ENCODE measurements at places on chromosomes 2 and 18.

DNA sequence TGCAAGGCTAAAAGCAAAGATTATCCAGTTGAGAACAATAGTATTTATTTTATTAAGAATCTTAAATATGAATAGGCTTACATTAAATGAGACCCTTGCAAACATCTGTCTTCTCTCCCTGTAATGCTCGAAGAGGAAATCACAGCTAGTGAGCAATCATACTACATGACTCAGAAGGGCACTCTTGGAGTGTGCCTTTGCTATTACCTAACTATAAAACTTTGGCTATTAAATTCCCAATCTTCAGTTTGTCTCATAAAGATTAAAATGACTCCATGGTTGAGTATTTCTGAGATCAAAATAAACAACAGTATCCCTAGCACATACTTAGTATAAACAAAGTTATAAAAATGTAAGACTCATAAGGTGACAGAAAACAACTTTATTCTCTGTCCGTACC, 296.9 kb downstream of the KCNJ3 start:
- no peak for DNase-seq

DNA sequence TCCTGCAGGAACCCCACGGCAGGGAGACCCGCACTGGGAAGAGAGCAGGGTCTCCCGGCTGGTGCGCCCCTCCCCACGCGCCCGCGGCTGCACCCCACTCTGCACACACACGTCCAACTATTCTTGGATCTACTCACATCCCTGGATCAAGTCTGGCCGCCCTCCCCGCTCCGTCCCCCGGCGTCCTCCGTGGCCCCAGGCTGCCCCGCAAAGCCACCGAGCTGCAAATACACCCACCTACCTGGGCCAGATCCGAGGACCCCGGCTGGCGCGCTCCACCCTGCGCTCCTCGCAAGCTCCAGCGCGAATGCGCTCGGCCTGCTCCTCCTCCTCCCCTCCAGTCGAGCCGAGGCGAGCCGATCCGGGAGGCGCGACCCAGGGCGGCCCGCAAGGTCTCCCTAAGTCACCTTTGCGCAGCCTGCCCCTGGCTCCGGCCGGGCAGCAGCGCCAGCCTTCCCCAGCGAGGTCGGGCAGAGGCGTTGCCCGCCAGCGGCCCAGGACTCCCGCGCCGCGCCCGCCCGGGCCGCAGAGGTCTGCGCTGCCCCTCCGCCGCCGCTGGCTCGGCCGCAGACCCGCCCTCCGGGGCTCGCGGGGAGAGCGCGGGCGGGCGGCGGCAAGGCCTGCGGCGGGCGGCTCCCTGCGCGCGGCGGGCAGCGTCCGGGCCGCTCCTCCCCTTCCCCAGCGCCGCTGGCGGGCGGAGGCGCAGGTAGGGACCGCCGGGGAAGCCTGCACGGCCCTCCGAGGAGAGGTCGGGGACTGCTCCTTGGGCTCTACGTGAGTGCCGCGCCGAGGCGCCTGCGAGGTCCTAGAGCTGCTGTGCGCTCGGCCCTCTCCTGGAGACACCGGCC, 126.0 kb downstream of the OSBPL1A start:
- DNase-seq, result no peak

DNA sequence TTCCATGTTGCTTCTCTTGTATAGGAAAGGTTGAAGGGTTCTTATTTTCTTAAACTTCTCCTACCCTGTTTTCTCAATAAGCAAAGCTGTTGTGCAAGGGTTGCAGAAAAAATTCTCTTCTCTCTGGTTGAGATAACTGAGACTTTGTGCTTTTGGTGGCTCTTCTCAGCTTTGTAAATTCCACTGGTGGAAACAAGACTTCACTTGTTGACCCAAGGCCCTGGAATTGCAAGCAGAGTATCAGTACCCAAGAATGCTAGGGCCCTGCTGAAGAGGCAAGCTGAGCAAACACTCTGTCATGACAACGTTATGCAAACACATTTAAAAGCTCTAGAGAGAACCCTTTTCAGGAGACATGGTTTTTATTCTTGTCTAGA, 294.7 kb upstream of the EPAS1 start:
- no peak for DNase-seq

- no peak for DNase-seq
These were observed 487.6 kb downstream of the PIK3C3 start for GRCh38 chr18:42442656-42443055.

DNA sequence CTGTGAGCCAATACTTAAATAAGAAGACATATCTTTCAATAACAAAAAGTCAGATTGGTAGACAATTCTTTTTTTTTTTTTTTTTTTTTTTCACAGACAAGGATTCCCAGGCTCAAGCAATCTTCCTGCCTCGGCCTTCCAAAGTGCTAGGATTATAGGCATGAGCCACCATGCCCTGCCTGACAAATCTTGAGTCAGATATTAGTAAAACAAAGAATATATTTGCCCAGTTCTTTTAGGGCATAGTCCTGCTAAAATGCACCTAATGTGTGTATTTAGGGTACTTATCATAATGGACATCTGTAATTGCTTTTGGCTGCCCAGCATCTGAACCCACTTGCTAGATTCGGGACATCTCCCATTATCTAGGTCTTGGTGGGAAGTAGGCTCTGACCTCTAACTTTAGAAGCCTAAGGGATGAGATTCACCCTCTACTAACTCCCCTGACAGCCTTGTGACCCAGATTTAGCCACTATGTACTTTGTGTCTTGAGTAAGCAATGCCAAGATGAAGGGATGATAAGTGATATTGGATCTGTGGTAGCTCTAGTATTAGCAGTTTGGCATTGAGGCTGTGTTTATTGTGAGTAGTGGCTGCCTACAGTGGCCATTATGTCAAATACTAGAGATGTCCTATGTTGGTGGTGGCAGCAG, 18.5 kb upstream of the PSME4 start:
- DNase-seq, result no peak

DNA sequence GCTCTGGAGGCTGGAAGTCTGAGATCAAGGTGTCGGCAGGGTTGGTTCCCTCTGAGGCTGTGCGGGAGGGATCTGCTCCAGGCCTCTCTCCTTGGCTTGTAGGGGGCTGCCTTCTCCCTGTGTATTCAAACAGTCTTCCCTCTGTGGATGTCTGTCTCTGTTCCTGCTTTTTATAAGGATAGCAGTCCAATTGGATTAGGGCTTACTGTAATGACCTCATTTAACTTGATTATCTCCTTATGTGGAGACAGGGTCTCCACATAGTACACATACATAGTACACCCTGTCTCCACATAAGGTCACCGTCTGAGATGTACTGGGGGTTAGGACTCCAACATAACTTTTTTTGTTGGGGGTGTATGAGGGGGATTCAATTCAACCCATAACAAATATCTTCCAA, 30.5 kb downstream of the TCF7L1 start:
- no peak for DNase-seq

- DNase-seq, result no peak
These were observed 67.7 kb upstream of the GRB14 start for GRCh38 chr2:164688896-164689419.

DNA sequence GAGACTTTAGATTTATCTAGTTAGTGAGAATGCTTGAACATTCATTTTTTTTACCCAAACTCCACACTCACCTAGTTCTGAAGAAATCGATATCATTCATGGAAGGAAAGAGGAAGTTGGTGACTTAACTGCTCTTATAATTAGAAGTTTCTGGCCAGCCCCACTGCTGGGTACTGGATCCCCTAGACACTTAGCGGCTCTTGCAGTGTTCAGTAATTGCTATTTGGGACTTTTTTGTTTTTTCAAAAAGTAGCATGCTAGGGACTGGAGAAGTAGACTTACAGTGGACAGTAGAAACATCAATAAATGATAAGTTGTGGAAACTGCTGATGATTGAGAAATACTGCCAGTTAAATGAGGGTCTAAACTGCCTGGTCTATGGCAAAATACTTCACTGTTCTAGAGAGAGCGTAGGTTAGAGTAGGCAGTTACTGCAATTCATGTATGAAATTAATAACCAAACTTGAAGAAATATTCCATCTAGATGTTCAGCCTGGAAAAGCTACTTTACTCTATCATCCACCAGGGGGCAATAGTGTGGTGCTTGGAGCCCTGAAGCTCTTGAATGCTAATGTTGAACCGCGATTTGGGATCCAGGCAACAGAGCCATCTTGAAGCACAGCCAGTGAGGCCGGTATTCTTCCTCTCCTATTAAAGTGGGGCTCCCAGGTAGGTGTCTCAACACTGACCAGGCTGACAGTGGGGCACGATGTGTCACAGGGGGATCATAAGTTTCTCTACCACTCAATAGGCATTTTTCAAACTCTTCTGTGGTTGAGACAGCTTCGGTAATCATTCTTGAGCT, 146.1 kb upstream of the SESTD1 start:
- no peak for DNase-seq

Measured in stimulated activated CD8-positive, alpha-beta memory T cell treated with anti-CD3 and anti-CD28 coated beads, Interleukin-12 subunit alpha, Interleukin-12 subunit beta, amount 100 ng/mL, for 1 hour (primary cell).